Muscle of arm (tissue), 14 donors: ENCODE measurements at places on chromosomes 1 and 21. TPM values are rescaled to one million over a fixed set of nuclear protein-coding genes. Genes with fewer than 3 reads are reported as not detected.

DNA sequence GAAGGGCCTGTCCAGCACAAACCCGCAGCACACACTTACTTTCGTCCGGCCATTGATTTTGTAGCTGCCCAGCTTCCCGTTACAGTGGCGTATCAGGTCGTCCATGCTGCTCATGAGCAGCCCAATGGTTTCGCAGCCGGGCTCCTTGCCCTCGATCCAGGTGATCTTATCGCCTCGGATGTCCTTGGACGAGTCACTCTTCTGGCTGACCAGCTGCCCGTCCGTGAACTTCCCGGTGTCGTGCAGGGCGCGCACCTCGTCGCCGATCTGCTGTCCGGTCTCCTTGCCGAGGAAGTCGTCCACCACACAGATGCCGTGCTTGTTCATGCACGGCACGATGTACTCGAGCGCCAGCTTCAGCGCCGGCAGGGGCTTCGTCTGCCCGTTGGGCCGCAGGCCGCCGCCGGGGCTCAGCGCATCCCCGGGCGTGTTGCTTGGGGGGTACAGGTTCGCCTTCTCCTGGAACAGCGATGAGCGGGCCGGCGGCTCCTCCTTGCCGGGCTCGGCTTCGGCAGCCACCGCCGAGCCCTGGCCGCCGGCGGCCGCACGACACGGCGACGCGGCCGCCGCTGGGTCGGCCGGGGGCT lies 1.0 kb downstream of the EGLN1 start:
- DNase-seq: peak; percentile 59

GRCh38 chr21:38380481-38381137 lies 117.7 kb downstream of the ERG start:
- peak; percentile 51 for DNase-seq

DNA sequence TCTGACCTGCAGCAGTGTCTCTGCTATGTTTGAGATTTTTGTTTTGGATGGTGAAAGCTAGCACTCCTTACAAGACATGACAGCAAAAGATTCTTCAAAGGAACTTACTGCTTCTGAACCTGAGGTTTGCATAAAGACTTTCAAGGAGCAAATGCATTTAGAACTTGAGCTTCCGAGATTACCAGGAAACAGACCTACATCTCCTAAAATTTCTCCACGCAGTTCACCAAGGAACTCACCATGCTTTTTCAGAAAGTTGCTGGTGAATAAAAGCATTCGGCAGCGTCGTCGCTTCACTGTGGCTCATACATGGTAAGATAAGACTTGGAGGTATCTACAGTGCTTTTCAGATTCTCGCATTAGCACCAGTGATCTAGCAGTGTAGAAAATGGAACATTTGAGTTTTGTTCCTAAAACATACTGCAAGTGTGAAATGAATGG lies 200.2 kb downstream of the PDE4B start:
- DNase-seq: no peak

- DNase-seq: no peak
Observed at GRCh38 chr1:234681065-234681464, 71.1 kb upstream of the IRF2BP2 start.

DNA sequence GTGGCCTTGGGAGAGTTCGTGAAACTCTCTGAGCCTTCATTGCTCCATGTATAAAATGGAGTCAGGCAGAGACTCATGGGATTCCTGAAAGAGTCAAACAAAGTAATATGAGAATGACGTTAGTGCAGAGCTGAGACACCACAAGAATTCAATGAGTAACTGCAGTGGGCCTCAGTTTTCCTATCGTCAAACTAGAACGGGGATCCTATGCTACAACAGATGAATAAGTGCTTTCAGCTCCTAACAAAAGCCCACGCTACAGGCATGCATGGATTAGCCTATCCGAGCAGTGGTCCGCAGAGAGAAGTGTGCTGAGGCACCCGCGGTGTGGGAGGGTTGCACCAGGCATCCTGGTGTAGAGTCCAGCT lies 124.7 kb downstream of the SYF2 start:
- no peak for DNase-seq

DNA sequence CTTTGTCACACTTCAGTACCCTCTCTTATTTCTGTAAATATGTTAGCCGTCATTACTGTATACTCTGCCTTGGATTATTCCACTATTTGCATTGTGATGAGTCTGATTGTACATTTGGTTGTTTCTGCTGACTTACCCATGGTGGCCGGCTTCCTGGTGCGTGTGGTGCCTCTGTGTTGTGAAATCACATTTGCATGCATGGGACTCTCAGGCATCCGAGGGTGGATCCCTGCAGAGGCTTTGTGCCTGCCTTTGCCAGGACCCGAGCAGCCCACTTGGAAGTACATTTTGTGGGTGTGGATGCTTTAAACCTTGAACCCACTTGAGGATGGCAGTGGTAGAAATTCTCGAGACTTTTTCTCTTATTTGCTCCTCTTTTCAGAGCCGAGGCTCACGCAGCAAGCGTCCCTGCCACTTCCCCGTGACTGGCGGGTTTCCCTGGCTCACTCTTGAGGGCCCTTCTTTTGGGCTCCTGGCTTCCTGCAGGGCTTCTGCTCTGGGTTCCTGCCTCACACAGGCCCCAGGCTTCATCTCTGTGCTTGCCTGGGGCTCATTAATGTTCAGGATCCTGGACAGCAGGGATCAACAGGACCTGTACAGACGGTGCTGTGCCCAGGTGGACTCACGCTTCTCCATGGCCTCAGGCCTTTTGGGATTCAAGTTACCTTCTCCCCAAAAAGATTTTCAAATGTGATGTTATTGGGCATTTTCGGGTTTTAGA lies 36.6 kb downstream of the POFUT2 start:
- no peak for DNase-seq

DNA sequence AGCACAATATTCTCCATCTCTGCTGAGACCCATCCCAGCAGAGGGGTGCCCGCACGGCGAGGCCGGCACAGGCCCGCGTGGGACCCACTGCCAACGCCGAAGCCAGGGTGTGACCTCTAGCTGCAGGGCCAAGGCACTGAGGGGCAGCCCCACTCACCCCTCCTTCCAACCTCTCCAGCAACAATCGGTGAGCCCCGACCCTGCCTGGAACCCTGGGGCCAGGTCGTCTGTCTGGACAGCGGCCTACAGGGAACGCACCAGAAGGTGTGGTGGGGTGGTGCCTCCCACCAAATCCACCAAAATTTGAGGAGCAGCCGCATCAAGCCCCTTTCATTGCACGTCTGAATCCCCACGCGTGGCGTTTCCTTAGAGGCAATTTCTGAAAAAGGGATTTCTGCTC lies 63.0 kb upstream of the ADARB1 start:
- DNase-seq: no peak

- DNase-seq: no peak
Observed at GRCh38 chr1:116352349-116352813, 20.7 kb upstream of the ATP1A1 start.

- no peak for DNase-seq
Observed at GRCh38 chr21:46361935-46362334, 38.0 kb downstream of the PCNT start.

GRCh38 chr21:37742115-37742514 lies 174.1 kb downstream of the KCNJ6 start:
- no peak for DNase-seq

GRCh38 chr1:234862944-234863515 lies 253.1 kb upstream of the IRF2BP2 start:
- DNase-seq: peak; percentile 76

DNA sequence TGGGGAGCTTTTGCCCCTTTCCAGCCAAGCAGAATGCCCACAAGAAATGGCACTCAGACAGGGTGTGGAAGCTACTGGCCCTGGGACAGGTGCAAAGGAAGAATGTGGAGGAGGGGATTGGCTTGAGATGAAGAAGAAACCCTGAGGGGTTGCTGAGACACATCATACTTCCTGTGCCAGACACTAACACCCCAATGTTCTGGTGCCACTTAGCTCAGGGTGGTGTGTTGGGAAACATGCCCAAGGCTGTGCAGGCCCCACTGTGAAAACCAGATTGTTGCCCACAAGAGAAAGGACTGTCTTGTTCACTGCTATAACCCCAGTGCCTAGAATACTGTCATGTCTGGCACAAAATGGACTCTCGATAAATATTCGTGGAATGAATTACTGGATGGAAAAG lies 9.9 kb upstream of the PAQR6 start:
- DNase-seq: no peak

DNA sequence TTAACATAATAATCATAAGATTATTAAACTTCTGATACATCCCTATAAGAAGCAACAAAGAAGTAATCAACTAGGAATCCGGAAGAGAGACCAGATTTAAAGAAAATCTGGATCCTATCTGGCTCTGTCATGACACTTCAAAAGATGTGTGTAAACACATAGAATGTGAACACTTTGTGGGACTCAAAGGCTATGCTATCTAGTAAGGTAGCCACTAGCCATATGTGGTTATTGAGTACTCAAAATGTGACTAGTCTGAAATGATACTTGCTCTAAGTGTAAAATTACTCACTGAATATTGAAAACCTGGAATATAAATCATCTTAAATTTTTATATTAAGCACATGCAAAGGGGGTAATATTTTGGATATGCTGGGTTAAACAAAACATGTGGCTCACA lies 8.7 kb downstream of the FUBP1 start:
- DNase-seq: no peak

DNA sequence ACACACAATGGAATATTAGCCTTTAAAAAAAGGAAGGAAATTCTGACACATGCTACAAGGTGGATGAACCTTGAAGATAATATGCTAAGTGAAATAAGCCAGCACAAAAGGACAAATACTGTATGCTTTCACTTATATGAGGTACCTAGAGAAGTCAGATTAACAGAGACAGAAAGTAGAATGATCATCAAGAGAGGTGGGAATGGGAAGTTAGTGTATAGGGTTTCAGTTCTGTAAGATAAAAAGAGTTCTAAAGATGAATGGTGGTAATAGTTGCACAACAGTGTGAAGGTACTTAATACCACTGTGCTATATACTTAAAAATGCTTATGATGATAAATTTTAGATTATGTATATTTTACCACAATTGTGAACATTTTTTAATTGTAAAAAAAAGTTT lies 7.2 kb downstream of the RPAP2 start:
- DNase-seq: no peak

GRCh38 chr1:23345920-23346319 lies 1.8 kb upstream of the HNRNPR start:
- DNase-seq: no peak

GRCh38 chr21:44686000-44686781 lies 4.2 kb upstream of the KRTAP12-1 start:
- no peak for DNase-seq

DNA sequence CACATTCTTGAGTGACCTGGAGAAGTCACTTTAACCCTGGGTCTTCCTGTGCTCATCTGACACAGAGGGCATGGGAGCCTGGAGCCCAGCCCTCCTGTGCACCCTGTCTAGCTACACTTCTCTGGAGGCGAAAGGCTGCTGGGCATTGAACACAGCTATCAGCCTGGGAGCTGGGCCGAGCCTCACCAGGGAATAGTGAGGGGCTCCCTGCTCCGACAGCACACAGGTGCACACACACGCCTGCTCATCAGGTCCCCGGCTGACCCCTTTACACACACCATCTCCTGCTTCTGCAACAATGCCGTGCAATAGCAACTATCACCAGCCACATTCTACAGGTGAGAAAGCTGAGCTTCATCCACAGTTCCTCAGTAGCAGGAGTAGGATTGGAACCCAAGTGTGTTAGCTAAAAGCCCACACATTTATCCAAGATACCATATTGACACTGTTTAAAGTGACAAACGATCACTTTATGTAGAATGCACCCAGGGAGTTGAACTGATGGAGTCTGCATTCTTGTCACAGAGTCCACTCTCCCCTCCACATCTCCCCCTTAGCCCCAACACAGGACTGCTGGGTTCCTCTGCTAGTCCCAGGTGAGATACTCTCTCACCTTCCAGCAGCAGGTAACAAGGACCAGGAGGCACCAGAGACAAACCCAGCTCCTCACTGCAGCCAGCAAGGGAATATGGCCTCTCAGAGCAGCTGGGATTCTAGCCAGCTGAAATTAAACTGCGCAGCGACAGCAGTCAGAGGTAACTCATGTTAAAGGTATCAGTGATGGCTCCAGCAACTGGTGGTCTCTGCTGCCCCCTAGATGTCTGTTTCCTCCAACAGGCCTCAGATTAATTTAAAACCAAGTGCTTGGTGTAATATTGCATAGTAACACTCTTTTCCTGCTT lies 18.3 kb upstream of the CAPN8 start:
- DNase-seq: peak; percentile 69

GRCh38 chr1:110722807-110723206 lies 48.1 kb upstream of the KCNA3 start:
- no peak for DNase-seq

DNA sequence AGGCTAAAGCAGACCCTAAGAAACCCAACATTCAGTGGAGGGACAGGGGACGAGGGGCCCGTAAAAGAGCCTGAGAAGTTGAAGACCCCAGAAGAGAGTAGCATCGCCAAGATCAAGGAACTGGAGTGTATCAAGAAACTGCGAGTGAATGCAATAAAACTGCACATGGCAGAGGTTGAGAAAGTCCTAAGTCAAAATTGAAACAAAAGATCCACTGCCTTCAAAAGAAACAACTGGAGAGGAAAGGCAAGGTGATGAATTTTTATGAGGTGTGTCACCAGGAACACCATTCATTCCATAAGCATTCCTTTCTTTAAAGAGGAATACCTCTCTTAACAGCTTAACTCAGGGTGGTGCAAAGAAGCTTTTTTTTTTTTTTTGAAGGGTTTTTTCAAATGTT lies 38.3 kb upstream of the ADORA3 start:
- DNase-seq: no peak

Gene RHOU
- polyA plus RNA-seq: 20.7 TPM

Gene CELA3A
- polyA plus RNA-seq: 0.31 TPM

Gene RBP7
- 4.3 TPM for polyA plus RNA-seq

Gene KCNJ15
- polyA plus RNA-seq: 0.73 TPM

Gene ACTN2
- polyA plus RNA-seq: 489 TPM

Gene RGS1
- 6.0 TPM for polyA plus RNA-seq

Gene FAM72B
- polyA plus RNA-seq: 6.2 TPM

Gene BROX
- 34.5 TPM for polyA plus RNA-seq

Gene APOBEC4
- not detected for polyA plus RNA-seq
